HS-27A (cell line): ENCODE measurements at places on chromosomes 11 and 22.

GRCh38 chr11:124673333-124674167 lies at the start of the genes SIAE and SPA17:
SIAE (minus strand) TSS chr11:124673739; CDS start chr11:124673708, 31 bp downstream.
SPA17 (plus strand) TSS chr11:124673904; CDS start chr11:124675265, 1,361 bp downstream.
- peak; percentile 41 for DNase-seq

DNA sequence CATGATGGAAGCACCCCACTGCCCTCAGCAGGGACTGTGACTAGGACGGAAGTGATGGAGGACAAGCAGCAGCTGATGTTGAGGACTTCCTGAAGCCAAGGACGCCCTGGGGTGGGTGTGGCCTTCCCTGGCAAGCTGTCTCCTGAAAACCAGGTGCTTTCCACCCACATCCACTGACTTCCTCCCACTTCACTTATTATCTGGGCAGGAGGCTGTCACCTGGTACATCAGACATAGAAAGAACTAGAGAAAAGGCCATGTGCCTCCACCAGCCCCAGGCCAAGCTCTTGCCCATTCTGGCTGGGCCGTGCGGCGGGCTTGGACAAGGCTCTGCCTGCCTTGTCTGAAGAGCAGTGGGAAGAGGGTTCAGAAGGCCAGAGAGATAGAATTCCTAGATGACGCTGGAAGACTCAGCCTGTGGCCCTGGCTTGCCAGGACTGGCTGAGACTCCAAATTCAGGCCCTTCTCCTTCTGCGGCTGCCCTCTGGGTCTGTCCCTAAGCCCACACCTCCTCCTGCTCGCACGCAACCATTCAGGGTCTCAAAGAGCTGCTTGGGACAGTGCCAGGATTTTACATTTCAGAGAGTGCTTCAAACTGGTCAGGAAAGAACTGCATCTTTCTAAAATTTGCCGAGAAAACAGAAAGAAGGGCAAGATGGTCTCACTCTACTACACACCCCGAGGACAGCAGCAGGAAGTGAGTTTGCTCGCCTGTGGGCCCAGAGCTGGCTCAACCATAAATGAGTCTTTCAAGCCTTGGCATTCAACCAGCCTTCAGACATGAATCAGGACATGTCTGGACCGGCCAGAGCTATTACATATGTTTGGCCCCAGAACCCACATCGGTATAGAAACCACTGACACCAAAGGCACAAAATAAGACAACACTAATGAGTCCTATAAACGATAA lies 13.3 kb downstream of the ARHGAP1 start:
- DNase-seq, result no peak

- DNase-seq, result no peak
Measured at GRCh38 chr11:127340438-127340837, 339.9 kb upstream of the KIRREL3 start.

DNA sequence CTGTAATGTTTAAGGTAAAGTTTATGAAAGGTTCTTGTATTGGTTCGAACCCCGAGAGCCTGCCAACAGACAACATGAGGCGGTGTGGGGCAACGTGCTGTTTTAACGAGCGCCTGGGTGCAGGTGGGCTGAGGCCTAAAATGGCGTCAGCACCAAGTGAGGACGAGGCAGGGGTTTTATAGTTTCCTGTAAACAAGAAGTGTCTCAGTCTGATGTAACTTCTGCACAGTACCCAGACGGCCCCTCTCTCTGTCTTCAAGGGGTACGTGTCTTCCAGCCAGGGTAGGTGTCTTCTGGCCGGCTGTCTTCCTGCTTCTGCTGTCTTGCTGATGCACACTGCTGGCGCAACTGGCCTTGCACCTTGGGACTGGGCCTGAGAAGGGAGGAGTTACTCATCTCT lies 2.7 kb downstream of the PPFIBP2 start:
- no peak for DNase-seq

GRCh38 chr11:12121011-12121410 lies 10.6 kb downstream of the MICAL2 start:
- DNase-seq, result no peak

GRCh38 chr22:31970490-31971444 lies 26.4 kb downstream of the YWHAH start:
- DNase-seq, result peak; percentile 14
